MV-4-11 (cell line): ENCODE measurements at places on chromosomes 13 and 19.

DNA sequence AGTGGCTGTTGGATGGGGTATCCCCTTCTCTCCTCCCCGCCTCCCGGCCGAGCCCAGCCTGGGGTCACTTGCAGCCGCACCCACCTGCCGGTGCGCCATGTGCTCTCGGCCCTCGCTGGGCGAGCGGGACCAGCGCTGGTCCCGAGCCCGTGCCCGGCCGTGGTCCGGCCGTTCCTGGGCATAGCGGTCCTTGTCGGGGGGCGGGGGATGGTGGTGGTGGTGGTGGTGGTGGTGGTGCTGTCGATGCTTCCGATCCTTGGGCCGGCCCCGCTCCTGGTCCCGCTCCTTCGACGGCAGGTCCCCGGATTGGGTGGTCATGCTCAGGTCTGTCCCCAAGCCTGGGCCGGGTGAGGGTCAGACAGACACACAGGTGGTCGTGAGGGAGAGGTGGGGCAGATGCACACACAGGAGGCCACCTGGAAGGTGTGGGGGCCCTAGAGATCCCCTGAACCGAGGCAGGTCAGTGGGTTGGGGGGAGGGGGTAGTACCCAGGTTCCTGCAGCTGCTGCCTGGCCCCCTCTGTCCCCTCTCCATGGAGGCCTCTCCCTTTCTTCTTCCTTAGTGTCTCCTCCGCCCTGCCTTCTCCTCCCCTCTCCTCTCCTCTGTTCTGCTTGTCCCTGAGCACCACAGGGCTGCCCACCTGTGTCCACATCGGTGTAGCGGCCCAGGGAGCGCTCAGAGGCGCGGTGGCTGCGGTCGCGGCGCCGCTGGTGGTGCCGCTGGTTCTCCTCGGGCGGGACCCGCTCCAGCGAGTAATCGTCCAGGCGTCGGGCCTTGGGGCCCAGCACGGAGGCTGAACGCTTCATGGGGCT is 58.7 kb downstream of the IER2 start:
- no peak for DNase-seq

DNA sequence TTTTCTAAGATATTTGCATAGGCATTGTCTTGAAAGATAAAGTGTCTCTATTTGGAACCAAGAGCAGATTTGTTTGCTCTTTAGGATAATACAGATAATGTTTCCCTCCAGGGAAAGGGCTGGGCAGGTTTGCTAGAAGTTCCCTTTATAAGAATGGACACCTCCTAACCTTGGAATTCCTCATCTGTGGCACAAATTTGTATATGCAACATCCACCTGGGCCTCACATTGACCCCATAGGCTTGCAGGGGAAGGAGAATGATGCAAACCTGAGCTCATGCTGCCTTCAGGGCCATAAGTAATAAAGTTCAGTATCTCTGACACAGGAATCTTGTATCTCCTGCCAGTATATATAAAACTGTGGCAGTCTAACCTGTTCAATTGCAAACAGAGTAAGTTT is 508.4 kb upstream of the MIR17HG start:
- no peak for DNase-seq

DNA sequence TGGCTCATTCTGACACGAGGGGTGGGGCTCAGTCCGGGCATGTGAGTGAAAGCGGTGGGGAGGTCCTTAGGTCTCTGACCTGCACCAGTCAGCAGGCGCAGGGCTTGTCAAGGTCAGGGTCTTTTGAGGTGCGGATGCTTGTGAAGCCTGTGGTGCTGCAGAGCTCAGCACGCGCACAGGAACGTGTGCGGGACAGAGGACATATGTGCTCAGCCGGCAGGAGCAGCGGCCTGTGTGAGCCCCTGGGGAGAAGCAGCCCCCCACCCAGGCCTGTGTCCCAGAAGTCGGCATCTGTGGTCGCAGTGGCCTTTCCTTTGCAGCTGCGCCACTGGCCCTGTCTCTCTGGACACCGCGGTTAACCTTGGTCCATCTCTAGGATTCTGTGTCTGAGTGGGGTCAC is 30.9 kb downstream of the ATP4B start:
- DNase-seq, result no peak

DNA sequence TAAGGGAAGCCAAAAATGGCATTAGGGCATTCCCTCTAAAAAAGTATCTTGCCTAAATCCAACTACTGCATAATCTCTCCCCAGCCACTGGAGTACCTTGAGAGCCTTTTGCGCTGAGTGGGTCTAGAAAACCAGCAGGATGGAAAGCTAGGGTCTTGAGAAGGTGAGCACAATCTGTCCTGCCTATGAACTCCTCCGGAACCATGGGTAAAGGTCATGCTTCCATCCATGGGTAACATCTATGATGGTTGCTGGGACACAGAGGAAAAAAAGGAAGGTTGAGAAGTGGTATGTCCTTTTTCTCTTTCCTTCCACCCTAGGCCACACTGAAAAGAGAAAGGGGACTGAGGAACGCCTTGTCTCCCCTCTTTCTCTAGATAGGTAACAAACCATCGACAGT is 52.4 kb downstream of the ZNF676 start:
- DNase-seq, result no peak

GRCh38 chr13:20399961-20400360 is 125.7 kb downstream of the CRYL1 start:
- no peak for DNase-seq

- peak; percentile 30 for DNase-seq
Observed at GRCh38 chr13:91017669-91018053, 329.8 kb upstream of the MIR17HG start.

DNA sequence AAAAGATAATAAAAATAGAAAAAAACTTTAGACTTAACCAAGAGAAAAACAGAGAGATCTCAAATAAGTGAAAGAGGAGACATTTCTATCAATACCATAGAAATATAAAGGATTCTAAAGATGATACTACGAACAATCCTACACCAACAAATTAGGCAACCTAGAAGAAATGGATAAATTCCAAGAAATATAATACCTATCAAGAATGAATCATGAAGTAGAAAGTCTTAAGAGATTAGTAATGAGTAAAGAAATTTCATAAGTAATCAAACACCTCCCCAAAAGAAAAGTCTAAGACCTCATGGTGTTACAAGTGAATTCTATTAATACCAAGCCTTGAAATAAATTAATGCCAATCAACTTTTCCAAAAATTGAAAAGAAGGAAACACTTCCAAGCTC is 1584.5 kb upstream of the MIR17HG start:
- DNase-seq, result no peak

DNA sequence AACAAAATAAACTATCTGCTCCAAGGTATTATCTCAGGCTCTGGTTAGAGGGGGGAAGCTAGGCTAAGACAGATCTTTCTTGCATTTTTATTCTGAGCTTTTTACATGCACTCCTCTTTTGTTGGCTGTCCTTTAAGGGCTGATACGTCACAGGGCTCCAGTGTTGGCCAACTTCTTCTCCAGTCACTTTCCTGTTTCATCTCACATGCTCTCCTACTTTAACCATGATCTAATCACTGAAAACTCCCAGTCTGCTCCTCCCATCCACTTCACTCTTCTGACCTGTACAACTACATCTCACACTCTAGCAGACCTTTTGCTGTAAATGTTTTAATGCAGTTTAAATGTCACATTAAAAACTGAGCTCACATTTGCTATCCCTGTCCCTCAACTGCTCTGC is 510.0 kb upstream of the KLF12 start:
- no peak for DNase-seq

DNA sequence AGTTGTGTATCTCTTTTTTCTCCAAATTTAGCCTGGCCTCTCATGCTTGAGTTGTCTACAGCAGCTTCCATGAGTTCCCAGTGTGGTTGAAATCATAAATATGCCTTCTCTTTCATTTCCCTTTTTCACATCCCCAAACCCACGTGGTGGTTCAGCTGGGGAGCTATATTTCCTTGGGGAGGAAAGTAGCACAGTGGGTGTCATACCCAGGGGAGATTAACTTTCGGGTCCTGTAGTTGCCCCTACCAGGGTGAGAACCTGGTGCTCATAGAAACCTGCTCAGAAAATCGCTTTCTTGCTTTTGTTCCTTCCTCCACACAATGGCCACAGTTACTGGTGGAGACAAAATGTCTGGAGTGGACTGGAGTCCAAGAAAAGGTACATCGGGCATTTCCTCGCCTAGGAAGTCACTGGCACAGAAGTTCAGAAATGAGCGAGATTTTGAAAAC is 7.0 kb upstream of the LILRA4 start:
- peak; percentile 97 for DNase-seq

GRCh38 chr13:49760558-49760957 is 31.9 kb downstream of the KPNA3 start:
- no peak for DNase-seq

- no peak for DNase-seq
Observed at GRCh38 chr19:49788857-49789256, 22.1 kb downstream of the AP2A1 start.

- DNase-seq, result no peak
Observed at GRCh38 chr19:29255912-29256311, 43.0 kb upstream of the UQCRFS1 start.

GRCh38 chr13:100987948-100988347 is 313.4 kb upstream of the TMTC4 start:
- no peak for DNase-seq

DNA sequence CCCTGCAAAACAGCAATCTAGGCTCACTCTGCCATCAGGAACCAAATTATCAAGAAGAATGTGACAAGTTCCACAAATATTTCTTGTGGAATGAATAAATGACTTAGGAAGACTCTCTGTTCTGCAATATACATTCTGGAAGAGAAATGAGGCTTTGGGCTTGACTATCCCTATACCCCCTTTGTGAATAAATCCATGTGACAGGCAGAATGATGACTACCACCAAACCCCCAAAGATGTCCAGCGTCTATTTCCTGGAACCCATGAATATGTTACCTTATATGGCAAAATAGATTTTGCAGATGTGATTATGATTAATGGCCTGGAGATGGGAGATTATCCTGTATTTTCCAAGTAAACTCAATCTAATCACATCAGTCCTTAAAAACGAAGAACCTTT is 139.3 kb downstream of the ENOX1 start:
- DNase-seq, result no peak

- no peak for DNase-seq
Observed at GRCh38 chr13:24851546-24851945, 87.6 kb downstream of the RNF17 start.
